ENCODE measurements at places on chromosomes 11 and 22.

DNA sequence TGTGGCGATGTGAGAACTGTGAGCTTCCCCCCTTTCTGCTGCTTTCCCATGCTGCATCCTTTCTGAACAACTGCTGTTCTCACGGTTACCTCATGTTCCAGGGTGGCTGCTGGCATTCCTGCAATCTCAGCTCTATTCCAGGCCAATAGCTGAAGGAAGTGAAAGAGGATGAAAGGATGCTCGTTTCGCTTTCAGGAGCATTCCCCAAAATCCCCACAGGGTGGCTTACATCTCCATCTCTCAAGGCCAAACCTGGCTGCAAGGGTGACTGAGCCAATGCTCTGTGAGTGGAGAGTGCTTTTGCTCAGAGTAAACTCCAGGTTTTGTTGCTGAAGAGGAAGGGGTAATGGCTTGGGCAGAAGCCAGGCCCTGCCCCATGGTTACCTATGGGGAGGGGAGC lies 848.2 kb downstream of the BRD1 start:
- no peak for DNase-seq

DNA sequence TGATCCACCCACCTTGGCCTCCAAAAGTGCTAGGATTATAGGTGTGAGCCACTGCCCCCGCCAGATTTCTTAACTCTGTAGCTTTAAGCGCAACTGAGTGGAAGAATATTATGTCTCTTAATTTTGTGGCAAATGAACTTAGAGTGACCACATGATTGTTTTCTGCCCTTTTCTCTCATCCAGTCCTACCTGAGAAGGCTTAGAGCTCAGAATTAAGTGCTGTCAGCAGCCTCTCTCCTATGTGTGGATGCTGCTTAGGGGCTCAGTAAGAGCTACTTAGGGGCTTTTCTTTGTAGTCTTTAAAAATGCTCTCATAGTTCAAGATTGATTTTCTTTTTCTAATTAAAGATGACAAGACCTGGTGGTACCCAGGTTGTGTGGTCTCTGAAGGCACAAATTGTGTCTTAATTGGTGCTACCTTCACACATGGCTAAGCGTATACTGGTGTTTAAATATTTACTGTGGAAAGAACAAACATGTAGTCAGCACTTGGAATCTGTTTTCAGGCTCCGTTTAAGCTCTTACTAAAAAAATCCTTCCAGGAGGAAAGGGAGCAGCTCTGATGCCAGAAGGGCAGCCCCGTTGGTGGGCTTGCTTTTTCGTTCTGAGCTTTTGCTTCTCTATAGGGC lies 59.3 kb downstream of the DEPDC5 start:
- no peak for DNase-seq

DNA sequence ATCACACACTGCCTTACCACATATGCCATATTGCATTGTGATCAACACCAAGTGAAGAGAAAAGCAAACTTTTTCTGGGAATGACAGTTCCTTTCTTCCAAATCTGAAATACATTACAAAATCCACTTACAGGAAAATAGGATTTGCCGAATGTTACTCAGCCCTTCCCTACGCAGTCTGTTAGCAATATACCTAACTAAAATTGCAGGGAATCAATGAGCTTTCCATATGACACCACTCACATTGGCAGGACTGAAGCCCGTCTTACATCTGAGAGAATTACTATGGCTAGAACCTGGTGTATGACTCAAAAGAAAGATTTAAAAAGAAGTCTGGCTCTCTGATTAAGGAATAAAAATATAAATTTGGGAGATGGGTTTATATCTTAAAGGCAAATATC lies 136.0 kb downstream of the LRRC4C start:
- no peak for DNase-seq

DNA sequence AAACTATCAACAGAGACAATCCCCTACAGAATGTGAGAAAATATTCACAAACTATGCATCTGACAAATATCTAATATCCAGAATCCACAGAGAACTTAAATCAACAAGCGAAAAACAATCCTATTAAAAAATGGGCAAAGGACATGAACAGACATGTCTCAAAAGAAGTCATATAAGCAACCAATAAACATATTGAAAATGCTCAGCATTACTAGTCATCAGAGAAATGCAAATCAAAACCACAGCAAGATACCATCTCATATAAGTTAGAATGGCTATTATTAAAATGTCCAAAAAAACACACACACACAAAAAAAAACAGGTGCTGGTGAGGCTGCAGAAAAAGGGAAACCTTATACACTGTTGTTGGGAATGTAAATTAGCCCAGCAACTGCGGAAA lies 8.3 kb upstream of the OR52E8 start:
- DNase-seq, result no peak

- DNase-seq, result peak; percentile 13
These were observed 191.8 kb upstream of the E2F8 start for GRCh38 chr11:19432370-19433061.

- peak; percentile 19 for DNase-seq
These were observed 51.8 kb upstream of the SC5D start for GRCh38 chr11:121240650-121241303.

- DNase-seq, result no peak
These were observed 80.7 kb downstream of the SYT9 start for GRCh38 chr11:7332451-7332850.

DNA sequence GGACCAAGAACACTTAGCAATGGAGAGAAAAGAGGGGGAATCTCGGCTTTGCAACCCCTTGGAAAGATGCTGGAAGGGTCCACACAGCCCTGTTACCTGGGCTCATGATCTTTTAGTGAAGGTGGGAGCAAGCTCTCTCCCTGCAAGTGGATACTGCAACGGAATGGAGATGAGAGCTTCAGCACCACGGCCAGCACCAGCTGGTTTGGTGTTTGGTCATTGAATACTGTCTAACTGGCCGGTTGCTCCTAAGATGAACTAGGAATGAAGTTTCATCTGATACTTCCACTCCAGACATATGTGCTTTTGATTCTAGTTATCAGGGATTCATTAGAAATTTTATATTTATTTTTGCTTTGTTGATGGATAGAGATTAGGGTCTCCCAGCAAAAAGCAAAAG lies 16.3 kb downstream of the HTR3A start:
- DNase-seq, result peak; percentile 52

GRCh38 chr11:80773919-80774318 lies 1333.1 kb upstream of the TENM4 start:
- no peak for DNase-seq

DNA sequence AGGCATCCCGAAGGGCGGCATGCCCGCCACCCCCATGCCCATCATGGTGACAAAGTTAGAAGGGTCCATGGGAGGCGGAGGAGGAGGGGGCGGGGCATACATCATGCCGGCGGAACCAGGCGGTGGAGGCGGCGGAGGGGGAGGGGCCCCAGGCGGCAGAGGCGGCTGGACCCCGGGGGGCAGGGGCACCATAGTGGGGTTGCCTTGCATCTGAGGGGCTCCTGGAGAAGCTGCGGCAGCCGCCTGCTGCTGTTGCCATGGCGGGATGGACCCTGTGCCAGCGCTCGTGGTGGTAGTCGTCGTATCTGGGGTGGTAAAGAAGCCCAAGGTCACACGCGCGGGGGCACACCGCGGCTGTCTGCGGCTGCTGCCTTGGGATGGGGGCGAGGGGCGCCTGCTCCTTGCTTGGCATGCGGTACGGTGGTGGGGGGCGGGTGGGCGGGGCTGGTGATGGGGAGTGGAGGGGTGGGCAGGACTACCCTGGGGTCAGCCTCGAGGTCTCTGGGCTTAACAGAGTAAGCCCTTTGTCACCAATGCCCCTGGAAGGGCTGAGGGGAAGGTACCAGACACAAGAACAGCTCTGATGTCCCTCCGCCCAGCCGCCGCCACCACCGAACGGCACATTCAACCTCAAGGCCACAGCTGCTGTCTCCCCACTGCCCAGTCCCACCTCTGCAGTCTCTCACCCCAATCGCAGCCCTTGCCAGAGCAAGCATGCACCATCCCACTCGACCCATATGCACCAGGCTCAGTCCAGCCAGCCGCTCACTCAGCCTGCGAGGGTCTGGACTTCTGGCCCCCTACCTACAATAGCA lies 6.3 kb upstream of the PYGM start:
- DNase-seq, result no peak

- DNase-seq, result no peak
These were observed 110.3 kb downstream of the ATXN10 start for GRCh38 chr22:45781966-45782365.

- DNase-seq, result no peak
These were observed 149.6 kb upstream of the OPCML start for GRCh38 chr11:133681901-133682300.

DNA sequence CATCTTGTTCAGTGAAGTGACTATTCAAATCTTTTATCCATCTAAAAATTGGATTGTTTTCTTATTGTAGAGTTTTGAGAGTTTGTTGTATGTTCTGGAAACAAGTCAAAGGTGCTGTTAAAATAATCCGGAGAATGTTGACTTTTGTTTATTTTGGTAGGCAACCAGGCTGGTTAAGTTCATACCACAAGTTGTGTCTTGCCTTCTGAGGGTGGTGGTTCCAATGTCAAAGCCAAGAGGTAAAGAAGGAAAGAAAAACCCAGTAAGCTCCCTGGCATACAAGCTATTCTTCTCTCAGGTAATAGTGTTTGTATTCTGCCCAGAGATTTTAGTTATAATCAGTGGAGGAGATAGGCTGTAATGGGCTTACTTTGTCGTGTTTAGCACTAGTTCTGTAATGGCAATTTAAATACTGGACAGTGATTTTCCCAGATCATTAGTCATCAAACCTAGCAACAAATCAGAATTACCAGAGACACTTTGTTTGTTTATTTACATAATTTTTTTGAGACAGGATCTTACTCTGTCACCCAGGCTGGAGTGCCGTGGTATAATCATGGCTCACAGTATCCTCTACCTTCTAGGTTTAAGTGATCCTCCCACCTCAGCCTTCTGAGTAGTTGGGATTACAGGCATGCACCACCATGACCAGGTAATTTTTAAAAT lies 15.1 kb upstream of the CSRP3 start:
- DNase-seq, result no peak

DNA sequence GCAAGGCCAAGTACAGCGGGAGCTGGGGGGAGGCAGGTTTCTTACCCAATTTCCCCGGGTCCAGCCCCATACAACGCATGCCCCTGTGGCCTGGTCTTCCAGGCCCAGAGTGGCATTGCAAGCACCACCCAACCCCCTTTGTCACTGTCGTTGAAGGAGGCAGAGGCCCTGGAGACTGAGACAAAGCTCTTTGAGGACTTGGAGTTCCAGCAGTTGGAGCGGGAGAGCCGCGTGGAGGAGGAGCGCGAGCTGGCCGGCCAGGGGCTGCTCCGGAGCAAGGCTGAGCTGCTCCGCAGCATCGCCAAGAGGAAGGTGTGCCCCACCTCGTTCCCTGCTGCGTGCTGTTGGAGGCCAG lies 27.8 kb downstream of the PHLDB1 start:
- DNase-seq, result no peak

- no peak for DNase-seq
These were observed 24.8 kb downstream of the ENTHD1 start for GRCh38 chr22:39868741-39869140.

DNA sequence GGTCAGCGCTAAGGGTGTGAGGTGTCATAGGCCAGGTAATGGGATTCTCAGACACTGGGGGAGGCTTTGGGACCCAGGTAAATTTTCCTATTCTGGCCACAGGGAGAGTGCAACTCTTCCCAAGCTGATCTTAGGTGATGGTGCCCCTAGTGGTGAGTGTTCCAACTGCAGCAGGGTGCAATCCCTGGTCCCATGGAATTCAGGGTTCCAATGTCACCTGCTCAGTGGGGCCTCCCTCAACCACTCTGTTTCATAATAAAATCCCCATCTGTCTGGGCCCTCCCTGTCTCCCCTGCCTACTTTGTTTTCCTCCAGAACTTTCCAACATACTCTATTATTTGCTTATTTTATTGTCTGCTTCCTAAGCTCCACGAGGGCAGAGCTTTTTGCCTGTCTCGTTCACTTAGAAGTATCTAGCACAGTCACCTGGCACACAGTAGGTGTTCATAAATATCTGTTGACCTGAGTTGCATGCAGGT lies 2.9 kb upstream of the SGSM1 start:
- no peak for DNase-seq

DNA sequence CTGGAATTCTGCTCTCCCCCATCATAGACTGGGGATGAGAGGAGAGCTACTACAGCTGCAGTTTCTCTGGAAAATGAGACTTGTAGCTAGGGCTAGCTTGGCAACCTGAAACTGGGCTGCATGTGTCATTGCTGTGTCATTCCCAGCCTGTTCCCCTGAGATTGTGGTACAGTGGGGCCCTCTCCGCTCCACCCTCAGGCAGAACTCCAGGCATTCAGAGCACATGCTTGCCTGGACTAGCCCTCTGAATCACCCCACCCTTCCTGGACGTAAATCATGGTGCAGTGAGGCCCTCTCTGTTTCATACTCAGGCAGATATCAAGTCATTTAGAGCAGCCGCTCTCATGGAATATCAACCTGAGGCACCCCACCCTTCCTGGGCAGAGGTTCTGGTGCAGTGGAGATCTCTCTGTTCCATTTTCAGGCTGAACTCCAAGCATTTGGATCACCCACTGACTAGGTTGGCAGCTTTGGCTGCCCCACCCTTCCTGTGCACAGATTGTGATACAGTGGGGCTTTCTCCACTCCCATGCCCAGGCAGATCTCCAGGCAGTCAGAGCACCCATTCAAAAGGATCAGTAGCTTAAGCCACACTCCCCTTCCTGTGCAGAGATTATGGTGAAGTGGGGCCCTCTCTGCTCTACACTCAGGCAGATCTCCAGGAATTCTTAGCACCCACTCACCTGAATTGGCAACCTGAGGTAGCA lies 274.4 kb downstream of the C11orf87 start:
- no peak for DNase-seq

GRCh38 chr11:45362636-45363035 lies 76.5 kb upstream of the SYT13 start:
- no peak for DNase-seq

DNA sequence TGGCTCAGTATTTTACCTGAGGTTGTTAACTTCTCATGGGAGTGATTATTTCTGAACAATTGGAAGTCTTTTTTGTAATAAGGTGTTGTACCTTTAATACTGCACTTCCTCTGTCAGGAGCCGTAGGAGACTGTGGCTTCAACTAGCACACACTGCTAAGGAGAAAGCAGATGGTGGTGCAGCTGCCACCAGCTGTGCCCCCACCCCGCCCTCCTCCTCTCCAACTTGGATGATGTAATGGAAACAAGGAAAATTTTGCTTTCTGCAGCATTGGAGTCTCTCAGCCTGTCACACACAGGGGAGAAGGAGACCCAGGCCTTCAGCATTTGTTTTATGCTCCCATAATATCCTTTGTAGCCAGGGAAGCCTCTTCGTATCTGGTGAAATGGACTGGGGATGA lies 91.2 kb downstream of the TEAD1 start:
- no peak for DNase-seq

- no peak for DNase-seq
These were observed 54.9 kb downstream of the SVIP start for GRCh38 chr11:22774716-22775115.

- no peak for DNase-seq
These were observed 9.6 kb upstream of the EED start for GRCh38 chr11:86234831-86235461.

- no peak for DNase-seq
These were observed 83.9 kb downstream of the NCAM1 start for GRCh38 chr11:113045146-113045545.

All from umbilical cord (tissue), 2 donors.